ENCODE measurements at places on chromosomes 1 and 21.
A peak's percentile ranks its signal among the peaks of the same experiment; 100 is the strongest.

- peak; percentile 54 for DNase-seq
Measured at GRCh38 chr1:6603238-6603914, 707 bp upstream of the KLHL21 start.

DNA sequence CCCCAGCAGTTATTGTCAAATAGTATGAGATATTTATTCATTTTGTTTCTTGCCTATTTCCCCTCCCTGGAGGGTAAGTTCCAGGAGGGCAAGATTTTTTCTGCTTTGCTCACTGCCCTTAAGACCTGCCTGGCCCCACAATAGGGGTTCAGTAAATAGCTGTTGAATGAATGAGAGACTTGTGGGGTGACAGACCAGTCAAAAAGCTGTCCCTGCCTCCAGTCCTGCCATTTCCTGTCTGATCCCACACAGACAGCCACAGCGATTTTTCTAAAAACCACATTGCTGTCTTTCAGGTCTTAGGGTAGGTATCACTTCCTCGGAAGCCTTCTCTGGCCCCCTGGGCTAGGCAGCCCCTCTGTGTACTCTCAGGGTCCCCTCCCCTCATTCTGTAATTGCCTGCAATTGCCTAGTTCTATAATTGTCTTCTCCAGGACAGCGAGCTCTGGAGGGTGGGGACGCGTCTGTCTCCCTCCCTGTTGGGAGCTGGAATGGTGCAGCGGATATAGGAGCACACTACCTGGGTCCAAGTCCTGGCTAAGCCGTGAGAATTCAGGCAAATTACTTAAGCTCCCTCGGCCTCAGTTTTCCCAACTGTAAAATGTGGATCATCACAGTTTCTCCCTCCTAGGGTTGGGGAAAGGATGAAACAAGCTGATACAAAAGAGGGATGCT is 1.8 kb upstream of the EXTL1 start:
- DNase-seq, result no peak

- DNase-seq, result no peak
Measured at GRCh38 chr1:194709439-194709838, 1523.0 kb upstream of the B3GALT2 start.

GRCh38 chr1:27931759-27932158 is 3.0 kb upstream of the SMPDL3B start:
- DNase-seq, result no peak

GRCh38 chr1:116671912-116672311 is 4.4 kb upstream of the IGSF3 start:
- DNase-seq, result no peak

- DNase-seq, result no peak
Measured at GRCh38 chr1:15908597-15908996, 61.1 kb downstream of the SPEN start.

GRCh38 chr1:43477716-43478115 is 24.0 kb upstream of the HYI start:
- DNase-seq, result no peak

GRCh38 chr1:220044678-220045355 is 1.5 kb downstream of the EPRS1 start:
- DNase-seq, result no peak

GRCh38 chr1:85582687-85583591 is 2.4 kb downstream of the CCN1 start:
- DNase-seq, result no peak

GRCh38 chr1:27070390-27071048 is 57.9 kb upstream of the TENT5B start:
- peak; percentile 75 for DNase-seq

Measured in H9 (cell line).